HT-29 (cell line): ENCODE measurements at places on chromosomes 12 and 14.

DNA sequence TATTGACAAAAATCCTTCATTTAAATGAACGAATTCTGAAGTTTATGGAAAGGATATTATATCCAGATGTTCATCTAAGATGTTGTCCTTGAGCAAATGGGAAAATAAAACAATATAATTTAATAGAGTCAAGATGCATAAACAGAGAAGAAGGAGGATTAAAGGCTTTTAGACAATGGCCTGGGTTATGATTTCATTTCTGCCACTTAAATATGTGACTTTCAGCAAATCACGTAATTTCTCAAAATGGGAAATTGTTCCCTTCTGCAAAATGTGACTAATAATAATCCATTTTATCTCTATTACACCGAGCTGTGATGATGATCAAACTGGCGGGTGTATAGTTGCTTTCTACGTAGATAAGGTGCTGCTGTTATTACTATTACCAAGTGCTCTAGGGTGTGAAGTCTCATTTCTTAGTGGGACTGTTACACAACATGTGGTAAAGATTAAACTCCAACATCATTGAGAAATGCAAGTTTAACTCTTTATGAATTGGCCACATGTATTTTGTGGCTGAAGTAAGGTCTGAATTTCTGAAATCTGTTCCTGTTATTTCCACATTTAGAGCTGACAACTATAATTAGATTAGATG is 157.0 kb downstream of the MYRFL start:
- DNase-seq, result no peak

- DNase-seq, result peak; percentile 68
Measured at GRCh38 chr14:69726761-69727511, 40.0 kb upstream of the SRSF5 start.

GRCh38 chr14:72715215-72715849 is 178.6 kb downstream of the DPF3 start:
- DNase-seq, result no peak

GRCh38 chr12:3592856-3593625 is 102.0 kb downstream of the PRMT8 start:
- no peak for DNase-seq

DNA sequence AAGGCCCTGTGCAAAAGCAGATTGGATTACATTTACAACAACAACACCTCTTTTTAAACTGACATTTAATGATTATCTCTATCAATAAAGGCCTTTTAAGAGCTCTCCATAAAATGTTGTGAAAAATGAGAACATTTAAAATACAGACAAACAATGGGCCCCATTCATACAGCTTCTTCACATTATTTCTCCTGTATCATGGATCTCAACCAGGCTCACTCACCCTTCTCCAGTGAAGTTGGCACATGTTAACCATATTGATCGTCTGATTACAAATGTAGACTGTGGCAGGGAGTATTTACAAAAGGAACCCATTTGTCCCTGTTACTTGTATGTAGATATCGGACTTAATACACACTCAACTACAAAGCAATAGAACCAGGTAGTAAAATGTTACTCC is 220.2 kb upstream of the BTG1 start:
- no peak for DNase-seq

GRCh38 chr14:66101662-66102061 is 384.5 kb upstream of the CCDC196 start:
- DNase-seq, result no peak

GRCh38 chr12:42282294-42282693 is 43.6 kb downstream of the ZCRB1 start:
- no peak for DNase-seq

DNA sequence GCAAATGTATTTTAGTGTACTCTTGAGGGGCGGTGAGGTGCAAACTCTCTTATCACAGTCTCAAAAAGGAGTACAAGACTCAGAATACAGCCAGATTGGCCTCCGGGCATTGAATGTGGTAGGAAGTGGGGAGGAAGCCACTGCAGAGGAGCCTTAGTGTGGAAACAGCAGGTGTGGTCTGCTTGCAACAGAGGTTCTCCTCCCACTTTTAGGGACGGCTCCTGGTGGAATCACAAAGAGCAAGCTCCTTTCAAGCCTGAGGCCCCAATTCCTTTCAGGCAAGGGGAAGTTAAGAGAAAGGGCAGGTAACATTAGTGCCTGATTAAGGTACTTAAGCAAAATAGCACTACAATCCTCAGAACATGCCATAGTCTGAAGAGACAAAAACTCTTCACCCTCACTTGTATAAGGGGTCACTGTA is 23.7 kb upstream of the SLC2A3 start:
- DNase-seq, result no peak

- no peak for DNase-seq
Measured at GRCh38 chr14:30419037-30419436, 139.9 kb upstream of the G2E3 start.

GRCh38 chr12:94534774-94535509 is 75.3 kb upstream of the CEP83 start:
- DNase-seq, result no peak

GRCh38 chr12:27552886-27553560 is 29.0 kb downstream of the PPFIBP1 start:
- peak; percentile 38 for DNase-seq

DNA sequence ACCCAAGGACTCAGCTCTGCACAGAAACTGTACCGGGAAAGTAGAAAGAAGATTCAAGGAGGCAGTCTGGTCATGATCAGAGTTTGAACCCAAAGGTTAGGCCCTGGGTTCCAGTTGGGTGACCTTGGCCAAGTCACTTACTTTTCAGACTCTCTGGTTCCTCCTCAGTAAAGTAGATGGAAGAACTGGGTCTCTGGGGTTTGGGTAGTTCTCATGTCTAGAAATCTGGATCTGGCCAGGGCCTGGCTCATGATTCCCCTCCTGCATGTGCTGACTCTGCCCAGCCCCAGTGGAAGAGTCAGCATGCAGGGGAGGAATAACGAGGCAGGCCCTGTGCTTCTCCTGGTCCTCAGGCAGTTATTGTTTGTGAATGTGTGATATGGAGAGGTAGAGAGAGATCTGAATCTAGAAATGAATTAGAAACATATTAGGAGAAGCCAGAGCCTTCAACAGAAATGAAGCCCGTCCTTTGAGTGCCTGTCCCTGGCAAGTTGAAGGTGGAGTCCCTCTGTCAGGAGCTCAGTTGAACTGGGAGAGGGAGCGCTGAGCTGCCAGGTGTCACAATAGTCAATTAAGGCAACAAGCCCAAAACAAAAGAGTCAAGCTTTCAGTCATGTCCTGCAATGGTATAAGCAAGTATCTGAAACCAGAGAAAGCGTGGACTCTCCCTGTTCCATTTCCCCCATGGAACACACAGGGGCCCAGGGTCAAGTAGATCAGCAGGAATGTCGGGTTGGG is 131.3 kb upstream of the HIF1A start:
- no peak for DNase-seq

DNA sequence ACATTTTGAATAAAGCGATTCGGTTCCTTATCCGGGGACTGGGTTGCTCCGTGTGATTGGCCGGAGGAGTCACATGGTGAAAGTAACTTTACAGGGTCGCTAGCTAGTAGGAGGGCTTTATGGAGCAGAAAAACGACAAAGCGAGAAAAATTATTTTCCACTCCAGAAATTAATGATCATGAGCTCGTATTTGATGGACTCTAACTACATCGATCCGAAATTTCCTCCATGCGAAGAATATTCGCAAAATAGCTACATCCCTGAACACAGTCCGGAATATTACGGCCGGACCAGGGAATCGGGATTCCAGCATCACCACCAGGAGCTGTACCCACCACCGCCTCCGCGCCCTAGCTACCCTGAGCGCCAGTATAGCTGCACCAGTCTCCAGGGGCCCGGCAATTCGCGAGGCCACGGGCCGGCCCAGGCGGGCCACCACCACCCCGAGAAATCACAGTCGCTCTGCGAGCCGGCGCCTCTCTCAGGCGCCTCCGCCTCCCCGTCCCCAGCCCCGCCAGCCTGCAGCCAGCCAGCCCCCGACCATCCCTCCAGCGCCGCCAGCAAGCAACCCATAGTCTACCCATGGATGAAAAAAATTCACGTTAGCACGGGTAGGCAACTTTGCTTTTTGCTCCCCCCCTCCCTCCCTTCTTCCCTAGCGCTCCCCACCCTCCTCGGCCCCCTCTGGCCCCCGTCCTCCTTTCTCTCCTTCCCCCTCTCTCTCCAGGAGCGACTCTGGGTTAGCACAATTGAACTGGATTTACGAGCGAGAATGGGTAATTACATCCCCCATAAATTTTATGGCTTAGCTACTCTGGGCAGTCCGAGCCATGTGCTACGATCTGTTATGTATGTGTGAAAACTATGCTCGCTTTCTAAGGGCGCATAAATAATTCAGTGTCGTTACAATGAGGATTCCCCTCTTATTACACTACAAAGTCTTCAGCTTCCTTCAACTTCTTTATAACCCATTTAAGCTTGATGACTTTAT is at the start of gene HOXC4:
Gene HOXC4, plus strand, starts transcription at position 85 of the 991 bp plus-strand sequence. Its CDS starts 88 bp downstream, at position 173.
- DNase-seq, result no peak

DNA sequence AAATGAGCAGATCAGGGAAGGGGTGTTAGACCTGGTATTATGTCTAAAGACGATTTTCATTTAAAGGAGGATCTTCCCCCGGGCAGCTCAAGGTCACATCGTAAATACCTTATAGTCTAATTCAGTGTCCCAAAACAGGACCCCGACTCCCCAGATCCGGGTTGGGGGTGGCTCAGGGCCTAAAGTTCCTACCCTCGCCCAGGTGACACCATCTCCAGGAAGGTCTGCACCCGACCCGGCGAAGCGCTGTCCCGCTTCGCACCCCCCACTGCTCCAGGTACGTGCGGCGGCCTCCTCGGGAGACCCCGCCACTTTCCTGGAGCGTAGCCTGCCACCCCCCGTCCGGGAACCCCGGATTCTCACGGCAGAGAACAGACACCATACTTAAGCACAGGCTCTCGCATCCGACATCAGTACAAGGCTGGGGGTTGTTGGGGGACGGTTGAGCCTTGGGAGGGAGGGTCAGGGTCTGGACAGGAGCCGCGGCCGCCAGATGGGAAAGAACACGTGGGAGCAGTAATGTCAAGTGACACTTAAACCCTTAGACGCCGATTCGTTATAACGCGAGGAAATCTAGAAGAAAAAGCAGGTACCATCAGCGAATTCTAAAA is 556 bp downstream of the TIMM9 start:
- no peak for DNase-seq

- no peak for DNase-seq
Measured at GRCh38 chr12:93061473-93062419, 132.7 kb upstream of the EEA1 start.

- no peak for DNase-seq
Measured at GRCh38 chr12:120775862-120776552, 50.4 kb downstream of the ACADS start.

DNA sequence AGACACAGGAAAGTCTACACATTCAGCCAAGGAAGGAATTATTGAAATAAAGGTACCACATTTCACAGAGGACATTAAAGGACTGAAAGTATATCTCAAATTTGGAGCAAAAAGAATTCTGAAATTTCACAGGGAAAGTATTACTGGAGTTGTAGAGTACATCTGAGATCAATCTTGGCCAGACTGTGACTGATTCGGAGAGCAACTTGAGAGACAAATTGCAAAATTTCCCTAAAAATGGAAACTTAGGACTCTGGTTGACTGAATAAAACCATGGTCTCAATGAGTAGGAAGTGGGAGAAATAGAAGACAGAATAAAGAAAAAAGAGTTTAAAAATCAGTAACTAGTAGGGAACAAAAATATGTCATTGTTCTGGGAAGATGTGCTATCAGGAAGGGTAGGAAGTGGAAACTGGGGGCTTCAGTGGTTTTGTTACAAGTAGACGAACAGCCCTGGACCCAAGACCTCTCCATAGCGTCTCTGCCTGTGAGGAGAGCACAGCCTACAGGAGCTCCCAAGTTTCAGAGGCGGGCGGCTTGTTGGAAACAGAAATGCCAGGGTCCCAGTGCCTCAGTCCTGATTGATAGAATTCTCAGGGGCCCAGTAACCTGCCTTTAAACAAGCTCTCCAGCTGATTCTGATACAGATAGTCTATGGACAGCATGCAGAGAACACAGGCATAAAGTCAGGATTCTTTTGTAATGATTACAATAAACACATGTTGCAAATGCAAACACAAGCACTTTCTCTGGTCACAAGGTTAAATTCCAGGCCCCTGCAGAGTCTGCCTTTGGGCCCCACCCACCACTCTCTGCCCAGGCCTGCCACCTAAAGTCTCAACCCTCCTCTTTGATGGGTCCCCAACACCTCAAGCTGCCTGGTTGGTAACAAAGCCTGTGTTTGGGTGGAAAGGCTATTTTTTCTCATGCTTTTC is 63.1 kb downstream of the BBS10 start:
- no peak for DNase-seq

DNA sequence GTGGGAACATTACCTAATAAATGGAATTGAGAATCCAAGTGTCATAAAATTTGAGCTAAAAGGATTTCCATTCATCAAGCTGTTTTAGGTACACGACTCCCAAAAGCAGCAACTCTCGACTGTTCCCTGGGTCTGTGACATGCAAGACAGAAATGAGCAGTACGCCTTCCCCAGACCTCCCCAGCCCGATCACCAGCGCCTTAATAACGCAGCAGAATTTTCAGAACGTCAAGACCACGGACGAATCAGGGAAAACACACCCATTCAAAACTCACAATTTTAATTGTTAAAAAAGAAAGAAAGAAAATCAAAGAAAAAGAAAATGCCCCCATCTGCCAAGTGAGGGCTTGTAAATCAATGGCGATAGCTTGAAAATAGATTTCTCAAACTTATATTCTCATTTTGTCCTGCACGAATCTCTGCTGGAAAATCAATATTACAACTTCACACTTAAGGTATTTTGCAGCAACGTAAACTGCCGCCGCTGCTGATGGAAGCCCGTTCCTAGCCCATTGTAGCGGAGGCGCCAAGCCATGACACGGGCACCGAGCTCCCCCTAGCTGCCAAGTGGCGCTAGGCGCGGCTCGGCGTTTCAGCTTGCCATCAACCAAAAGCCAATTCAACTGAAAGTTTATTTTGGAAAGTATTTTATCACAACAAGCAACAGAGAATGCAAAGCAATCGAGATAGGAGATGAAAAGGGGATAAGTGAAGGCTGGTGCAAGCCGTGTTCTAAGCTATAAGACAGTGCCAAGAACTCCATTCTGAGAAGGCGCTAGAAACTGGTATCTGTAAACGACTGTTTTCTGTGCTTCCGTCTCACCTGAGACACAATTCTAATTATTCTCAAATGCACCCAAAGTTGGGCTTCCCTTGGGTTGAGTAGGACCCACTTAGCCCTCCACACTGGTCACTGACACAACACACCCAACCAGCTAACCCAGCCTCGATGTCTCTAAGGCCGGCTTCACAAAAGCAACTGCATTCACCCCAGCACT is 5.5 kb downstream of the BCL11B start:
- DNase-seq, result peak; percentile 71

DNA sequence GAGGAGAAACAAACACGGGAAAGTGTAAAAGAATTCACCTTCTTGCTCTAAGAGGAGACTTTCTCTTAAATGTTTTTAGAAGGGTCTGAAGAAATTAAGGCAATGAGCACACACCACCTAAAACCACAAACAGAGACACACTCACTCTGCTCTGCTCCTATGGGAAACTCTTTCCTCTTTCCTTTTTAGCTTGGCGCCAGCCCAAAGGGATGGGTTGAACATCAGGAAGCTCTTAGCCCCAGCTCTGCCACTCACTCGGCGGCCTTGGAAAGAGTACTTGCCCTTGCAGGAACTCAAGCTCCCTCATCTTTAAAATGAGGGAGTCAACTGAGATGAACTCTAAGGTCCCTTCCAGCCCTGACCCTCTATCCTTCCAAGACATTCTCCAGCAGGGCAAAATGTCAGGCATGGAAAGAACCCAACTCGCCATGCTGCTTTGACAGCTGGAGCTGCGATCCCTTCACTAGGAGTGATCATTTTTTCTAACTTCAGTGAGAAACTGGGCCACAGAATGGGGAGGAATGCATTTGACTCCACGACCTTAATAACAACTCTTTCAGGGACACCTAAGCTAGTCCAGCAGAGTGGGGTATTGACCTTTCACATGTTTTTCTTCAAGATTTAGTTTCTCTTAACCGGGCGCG is 980 bp upstream of the RNASE8 start:
- peak; percentile 42 for DNase-seq

- DNase-seq, result no peak
Measured at GRCh38 chr12:2385529-2385928, 332.7 kb downstream of the CACNA1C start.
